GF-D8 (cell line): ENCODE measurements at places on chromosomes 11 and 22.

- DNase-seq: no peak
These were observed 192.2 kb downstream of the UVRAG start for GRCh38 chr11:76007166-76007565.

- DNase-seq: no peak
These were observed 1.9 kb downstream of the LGALS2 start for GRCh38 chr22:37578002-37578401.

GRCh38 chr11:38476808-38477575 lies 1879.0 kb upstream of the RAG2 start:
- DNase-seq: no peak

DNA sequence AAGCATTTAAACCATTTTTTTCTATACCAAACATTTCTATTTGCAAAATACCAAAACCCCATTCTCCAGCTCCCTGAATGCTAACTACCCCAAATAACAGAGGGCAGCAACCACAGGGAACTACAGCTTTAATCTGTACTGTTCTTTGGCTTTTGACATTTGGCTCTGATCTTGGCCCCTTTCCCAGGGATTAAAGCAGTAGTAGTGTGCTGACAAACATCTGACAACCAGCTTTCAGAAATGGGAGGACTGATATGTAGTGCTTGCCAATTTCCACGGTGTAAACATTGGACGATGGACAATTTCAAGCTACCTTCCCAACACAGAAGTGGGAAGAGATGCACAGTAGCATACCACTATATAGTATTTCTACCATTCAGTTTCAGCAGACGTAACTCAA lies 88.4 kb upstream of the TEAD1 start:
- no peak for DNase-seq

DNA sequence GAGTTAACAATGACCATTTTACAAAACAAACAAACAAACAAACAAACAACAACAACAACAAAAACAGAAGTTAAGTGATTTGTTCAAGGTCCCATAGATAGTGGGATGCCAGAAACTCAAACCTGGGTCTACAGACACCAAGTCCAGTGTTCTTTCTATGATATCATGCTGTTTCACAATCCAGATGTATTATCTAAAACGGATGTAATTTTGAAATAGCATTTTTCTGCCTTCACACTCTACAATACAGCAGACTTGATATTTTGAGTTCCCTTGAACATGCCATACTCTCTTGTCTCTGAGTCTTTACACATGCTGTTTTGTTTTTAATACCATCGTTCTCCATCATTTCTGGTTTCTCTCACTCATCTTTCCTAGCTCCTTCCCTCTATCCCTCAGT lies 104.5 kb downstream of the RELT start:
- DNase-seq: peak; percentile 57

- DNase-seq: no peak
These were observed 718.4 kb upstream of the API5 start for GRCh38 chr11:42593441-42593840.

DNA sequence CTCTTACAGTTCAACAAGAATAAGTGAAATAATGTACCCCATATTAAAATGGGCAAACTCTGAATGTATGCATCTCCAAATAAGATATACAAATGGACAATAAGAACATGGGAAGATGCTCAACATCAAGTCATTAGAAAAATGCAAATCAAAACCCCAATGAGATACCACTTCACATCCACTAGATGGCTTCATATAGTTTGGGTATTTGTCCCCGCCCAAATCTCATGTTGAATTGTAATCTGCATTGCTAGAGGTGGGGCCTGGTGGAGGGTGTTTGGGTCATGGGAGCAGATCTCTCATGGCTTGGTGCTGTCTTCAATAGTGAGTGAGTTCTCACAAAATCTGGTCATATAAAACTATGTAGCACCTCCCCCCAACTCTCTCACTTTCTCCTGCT lies 5.7 kb downstream of the MPZL2 start:
- no peak for DNase-seq

GRCh38 chr11:123628936-123629683 lies 25.3 kb downstream of the SCN3B start:
- DNase-seq: no peak

DNA sequence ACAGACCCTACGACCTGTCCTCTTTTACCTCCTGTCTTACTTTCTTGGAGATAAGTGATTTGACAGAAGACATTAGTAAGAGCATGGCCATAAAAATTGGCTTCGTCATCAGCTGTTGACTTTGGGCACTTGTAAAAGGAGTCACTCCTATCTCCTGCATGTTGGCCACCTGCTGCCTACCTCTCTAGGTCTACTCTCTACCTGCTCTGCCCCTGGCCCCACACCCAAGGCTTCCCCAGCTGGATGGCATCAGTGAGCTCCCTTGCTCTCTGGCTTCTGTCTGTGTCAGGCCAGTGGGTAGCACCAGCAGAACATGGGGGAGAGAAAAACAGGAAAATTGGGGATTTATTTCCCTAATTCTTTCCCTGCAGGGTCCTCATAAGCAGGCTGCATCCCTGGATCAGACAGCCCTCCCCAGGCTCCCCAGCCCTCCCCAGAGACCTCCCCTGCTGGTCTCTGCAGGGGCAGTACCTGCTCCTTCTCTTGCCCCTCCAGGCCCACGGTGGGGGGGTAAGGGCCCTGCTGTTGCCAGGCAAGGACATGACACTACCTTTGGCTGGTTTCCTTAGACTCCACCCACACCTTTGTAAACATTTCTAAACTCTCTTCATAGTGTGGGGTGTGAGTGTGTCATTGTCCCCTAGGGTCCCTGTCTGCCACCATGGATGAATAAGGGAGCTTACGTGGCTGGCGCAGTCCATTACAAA lies 157.0 kb upstream of the NECTIN1 start:
- no peak for DNase-seq
